ENCODE measurements at places on chromosomes 1 and 21. TPM values are rescaled to one million over a fixed set of nuclear protein-coding genes. Genes with fewer than 3 reads are reported as not detected.

DNA sequence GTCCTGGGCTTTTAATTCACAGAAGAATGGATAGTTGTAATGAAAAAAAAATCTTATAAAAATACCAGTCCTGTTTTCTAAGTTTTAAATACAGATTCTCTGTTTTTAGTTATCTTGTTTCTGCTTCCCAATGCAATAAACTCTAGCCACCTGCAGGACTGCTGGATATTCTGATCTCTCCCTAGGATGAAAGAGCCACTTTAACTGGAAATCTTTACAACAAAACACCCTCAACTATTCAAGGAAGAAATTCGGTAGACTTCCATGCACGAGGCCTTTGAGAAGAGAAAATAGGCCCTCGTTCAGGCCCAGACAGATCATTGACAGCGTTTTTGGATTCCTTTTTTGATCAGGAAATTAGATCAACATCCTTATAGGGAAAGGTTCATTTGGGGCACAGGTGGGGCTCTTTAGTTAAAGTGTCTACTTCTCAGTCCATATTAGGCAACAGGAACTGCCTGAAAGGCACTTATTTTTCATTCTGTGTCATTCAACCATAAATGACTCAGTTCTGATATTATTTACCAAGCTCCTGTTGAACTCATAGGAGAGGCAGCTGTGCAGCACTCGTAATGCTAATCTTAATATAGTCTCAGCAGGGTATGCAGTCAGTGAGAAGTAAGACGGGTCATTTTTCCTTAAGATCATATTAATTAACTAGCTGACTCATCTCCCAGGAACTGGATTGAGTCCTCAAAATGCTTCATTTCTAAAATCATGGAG is 71.1 kb upstream of the ERRFI1 start:
- DNase-seq: no peak

DNA sequence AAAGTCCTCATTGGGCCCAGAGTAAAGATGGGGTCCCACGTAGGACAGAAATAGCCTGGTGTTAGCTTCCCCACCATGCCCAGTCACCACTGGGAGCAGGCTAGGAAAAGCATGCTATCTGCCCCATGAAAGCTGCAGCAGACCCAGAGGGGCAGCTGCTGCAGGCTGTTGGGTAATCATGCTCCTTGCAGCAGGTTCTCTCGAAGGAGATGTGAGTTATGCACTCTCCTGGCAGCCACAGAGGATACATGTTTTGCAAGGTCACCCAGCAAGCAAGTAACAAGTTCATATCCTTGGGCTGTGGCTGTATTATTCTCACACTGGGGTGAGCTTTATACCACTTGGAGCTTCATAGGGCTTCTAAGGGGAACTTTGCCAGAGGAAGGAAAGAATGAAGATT is 9.1 kb upstream of the HEYL start:
- no peak for DNase-seq

DNA sequence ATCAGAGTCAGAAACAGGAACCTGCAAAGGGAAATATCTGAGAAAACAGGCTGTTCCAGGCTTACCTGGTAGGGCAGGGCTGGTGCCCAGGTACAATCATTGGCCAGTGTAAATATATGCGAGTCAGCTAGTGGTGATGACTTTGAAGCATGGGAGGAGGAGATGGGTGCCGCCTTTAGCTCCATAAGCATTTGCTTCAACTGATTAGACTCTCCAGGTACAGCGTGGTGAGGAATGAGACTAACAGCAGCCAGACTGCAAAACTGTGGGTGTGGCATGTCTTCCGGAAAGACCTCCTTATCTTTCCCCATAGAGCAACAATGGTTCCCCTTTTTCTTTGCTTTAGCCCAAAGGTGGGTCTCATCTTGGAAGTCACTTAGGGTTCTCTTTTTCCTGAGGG is 137.2 kb downstream of the LRIG2 start:
- no peak for DNase-seq

OR14K1 gene
- not detected for polyA plus RNA-seq

GRCh38 chr1:88035578-88035977 is 648.5 kb upstream of the PKN2 start:
- DNase-seq: no peak

DNA sequence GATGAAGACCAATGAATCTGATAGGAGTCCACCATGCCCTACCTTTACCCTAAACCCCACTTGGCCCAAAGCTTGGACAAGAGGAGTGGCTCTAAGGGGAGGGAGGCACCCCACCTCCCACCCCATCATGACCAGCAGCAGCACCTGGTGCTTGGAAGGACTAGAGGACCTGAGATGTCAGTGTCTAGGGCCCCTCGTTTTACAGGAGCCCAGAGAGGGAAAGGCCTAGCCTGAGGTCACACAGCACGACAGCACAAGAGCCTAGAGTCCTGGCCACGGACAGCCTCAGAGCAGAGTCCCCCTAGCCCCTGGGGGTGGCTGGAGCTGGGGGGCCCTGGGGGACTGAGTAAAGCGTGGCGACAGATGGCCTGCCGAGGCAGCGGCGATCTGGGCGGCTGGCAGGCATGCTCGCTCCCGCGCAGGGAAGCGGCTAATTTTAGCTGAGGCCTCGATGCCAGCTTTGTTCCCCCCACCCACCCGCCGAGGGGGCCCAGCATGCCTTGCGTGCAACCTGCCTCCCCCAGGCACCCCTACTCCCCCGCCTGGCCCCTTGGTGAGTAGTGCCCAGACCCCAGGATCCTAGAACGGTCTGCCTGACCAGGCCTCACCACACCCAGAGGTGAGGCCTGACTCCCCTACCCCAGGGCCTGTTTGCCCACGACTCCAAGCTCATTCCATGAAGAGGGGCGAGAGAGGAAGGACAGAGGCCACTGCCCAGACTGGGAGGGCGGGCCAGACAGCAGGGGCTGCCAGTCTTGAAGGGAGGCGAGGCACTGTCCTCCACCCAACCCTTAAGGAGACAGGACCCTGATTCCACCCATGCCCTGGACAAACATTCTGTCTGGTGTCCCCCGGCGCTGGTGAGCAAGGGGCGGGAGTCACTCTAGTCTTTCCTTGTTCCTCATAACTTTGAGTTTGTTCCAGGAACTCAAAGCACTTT is 39.0 kb downstream of the AHDC1 start:
- DNase-seq: peak; percentile 79

DNA sequence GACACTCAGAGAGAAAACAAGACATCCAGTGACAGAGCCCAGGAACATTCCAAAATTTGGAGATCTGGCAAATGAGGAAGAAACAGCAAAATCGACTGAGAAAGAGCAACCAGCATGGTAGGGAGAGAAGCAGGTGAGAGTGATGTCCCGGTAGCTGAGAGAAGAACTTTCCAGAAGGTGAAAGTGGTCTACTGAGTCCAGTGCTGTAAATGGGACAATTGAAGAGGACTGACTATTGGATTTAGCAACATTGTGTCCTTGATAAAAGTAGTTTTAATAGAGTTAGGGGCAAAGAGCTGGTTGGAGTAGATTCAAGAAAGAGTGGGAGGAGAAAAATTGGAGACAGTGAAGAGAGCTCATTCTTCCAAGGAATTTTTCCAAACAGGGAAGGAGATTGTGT is 15.0 kb upstream of the IL10RB start:
- DNase-seq: no peak

DMRTA2 gene
- 0.26 TPM for polyA plus RNA-seq

- no peak for DNase-seq
These were observed 1.2 kb downstream of the SMIM1 start for GRCh38 chr1:3773572-3774275.

DNA sequence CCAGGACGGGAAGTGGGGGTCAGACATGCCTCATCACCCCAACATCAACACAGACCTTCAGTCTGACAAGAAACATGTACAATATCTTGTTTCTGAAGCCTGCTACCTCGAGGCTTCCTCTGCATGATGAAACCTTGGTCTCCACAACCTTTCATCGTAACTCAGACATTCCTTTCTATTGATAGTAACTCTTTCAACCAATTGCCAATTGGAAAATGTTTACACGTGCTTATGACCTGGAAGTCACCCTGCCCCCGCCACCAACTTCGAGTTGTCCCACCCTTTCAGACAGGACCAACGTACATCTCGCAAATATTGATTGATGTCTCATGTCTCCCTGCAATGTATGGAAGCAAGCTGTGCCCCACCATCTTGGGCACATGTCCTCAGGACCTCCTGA is 159.5 kb downstream of the ETS2 start:
- DNase-seq: no peak

DNA sequence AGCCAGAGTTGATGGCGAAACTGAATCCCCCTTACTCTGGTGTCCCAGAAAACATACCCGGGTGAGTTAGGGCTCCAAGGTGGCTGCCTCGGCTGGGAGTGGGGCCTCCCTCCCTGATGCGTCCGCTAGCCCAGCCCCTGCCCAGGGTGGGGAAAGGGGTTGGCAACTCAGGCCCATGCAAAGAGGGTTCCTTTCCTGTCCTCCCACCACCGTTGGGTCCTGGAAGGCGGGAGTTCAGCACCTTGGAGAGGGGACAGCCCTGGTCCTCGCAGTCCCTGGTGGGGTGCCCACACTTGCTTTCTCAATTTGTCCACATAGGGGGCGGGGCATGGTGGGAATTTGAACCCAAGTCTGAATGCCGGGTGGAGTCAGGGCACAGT is 6.1 kb downstream of the SRM start:
- DNase-seq: no peak

CNR2 gene
- 0.13 TPM for polyA plus RNA-seq

GRCh38 chr1:2927393-2928360 is 93.6 kb upstream of the ACTRT2 start:
- DNase-seq: peak; percentile 69

AGMAT gene
- polyA plus RNA-seq: 1.4 TPM

GRCh38 chr1:165420655-165421054 is 24.3 kb downstream of the RXRG start:
- DNase-seq: no peak

SLC35D1 gene
- polyA plus RNA-seq: 2.9 TPM

LIN28A gene
- polyA plus RNA-seq: not detected

DNA sequence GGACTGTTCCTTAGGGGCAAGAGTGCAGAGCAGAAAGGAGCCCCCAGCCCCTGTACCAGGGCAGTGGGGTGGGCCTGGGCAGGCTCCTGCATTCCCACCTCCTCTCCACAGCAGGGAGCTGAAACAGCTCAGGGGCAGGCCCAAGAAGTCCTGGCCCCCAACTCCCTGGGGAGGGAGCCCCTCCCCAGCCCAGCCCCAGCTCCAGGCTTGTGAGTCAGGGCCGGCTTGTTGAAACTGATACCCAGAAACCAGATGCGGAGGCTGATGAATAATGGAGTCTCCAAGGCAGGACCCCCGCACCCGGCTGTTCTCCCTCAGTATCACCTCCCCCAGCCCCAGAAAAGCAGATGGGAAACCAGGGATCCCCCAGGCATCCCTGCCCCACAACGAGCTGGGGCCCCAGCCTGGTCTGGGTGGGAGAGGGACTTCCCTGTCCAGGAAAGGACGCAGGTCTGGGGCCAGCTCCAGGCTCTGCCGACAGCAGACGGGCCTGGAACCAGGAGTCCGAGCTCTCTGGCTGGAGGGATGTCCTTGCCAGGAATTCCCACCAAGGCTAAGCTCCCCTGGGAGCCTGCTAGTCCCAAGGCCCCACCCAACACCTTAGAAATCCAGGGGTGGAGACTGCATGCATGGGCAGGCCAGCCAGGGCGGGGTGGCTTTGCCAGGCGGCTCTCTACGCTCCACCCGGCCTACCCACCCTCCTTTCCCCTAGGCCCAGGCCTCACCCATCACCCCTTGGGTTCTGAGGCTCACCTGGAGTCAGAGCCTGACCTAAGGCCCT is 2.7 kb downstream of the PLEKHG5 start:
- no peak for DNase-seq

DNA sequence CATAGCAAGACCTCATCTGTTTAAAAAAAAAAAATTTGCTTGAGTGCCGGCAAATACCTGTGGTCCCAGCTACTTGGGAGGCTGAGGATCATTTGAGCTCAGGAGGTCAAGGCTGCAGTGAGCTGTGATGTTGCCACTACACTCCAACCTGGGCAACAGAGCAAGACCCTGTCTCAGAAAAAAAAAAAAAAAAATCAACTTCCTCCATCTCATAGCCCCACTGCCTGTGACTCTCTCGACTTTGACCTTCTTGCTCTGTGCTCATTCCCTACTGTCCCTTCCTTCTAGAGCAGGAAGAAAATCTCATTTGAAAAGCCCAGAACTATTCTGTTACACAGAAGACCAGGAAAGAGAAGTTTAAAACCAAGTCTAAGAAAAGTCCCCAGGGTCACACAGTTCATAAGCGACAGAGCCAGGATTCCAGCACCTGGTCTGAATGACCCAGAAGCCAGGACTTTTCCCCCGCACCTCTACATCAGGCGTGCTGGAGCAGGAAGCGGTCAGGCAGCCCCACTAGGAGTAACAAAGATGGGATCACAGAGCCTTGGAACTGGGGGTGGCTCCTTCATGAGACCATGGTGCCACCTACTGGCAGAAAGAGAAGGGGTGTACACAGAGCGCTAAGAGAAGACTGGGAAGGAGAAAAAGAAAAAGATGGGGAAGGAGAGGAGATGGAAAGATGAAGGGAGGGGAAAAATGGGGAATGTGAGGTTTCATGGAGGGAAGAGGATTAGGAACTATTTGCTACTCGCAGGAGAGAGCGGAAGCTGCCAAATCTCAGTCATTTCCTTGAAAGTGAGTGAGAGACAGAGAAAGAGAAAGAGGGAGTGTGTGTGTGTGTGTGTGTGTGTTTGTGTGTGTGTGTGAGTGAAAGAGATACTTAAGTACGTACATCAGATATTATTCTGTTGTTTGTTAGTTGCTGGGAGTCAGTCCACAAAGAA is 3.1 kb upstream of the P3R3URF start:
- DNase-seq: peak; percentile 83

COL6A2 gene
- 3,611 TPM for polyA plus RNA-seq
